ENCODE measurements at places on chromosomes 4 and X.

GRCh38 chr4:131644619-131645018, 1504.5 kb upstream of the PCDH10 start:
- DNase-seq: no peak

DNA sequence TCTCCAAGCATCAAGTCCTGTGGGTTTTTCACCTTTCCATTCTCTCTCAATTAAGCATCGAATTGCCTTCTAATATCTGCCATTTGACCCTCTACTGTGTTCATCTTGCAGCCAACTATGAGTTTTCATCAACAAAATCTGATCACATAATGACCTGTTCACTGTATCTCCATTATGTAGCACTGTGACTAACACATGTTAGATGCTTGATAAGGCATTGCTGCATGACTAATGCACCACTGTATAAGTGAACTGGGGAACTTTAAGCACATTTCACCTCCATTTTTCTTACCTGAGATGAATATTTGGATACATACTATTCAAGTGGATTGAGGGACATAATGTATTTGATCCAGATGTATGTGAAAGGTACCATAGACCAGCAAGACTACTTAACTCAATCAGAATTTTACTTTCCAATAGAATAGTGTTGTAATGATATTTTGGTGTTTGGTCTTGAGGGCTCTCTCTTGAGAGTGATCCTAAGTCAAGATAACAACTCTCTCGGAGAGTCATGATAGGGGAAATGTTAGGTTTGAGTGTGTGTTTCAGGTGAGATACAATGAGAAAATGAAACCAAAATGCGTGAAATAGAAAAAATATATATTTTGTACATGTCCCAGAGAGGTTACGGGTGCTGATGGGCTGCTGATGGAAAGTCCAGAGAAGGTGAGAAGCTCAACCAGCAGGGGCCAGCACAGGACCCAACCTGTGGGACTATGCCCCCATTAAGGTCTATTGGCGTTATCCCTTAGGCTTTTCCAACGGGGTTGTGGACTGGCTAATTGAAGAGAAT, 60.2 kb upstream of the HS3ST1 start:
- DNase-seq: no peak

- no peak for DNase-seq
These were observed 15.6 kb downstream of the RBM41 start for GRCh38 chrX:107102980-107103379.

GRCh38 chr4:139017861-139018260, 2.3 kb downstream of the NOCT start:
- no peak for DNase-seq

- no peak for DNase-seq
These were observed 76.8 kb upstream of the MCF2 start for GRCh38 chrX:139784807-139785206.
